Non-pigmented ciliary epithelial cell (primary cell): ENCODE measurements at places on chromosomes 7 and 10.

DNA sequence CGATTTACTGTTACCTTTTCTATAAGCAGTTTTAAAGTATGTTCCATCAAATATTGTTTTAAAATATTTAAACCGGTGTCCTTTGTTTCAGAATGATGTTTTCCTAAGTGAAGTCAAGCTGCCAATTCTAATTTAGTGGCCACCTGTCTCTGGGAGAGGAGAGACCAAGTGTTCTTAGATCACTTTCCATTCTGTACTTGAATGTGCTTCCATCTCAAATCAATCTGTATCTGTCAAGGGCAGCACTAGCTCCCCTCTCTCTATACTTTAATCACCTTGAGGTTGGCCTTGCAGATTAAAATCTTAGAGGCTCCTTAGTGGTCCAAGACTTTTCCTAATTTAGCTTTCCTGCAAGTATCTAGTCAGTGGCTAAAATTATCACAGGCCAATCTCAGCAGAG, 49.6 kb downstream of the LGI1 start:
- no peak for DNase-seq

DNA sequence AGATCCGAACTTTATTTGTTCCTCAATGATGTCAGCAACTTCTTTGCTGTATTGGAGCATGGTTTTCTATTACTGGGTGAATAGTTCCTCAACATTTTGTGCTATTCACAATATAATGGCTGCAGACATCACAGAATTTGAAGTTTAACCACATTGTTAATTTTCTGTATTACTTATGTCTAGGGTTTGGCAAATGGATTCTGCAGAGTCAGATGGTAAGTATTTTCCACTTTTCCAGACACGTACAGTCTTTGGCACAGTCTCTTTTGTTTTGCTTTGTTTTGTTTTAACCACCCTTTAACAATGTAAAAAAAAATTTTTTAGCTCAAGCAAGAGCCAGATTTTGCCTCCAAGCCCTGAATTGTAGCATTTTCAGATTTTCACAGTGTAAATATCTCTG, 36.8 kb upstream of the FOXK1 start:
- no peak for DNase-seq

- no peak for DNase-seq
These were observed 23.6 kb upstream of the ITGB8 start for GRCh38 chr7:20307119-20307518.

- no peak for DNase-seq
These were observed 467.8 kb upstream of the PFKP start for GRCh38 chr10:2599571-2599970.

GRCh38 chr10:29119374-29119773, 169.5 kb upstream of the LYZL1 start:
- no peak for DNase-seq

DNA sequence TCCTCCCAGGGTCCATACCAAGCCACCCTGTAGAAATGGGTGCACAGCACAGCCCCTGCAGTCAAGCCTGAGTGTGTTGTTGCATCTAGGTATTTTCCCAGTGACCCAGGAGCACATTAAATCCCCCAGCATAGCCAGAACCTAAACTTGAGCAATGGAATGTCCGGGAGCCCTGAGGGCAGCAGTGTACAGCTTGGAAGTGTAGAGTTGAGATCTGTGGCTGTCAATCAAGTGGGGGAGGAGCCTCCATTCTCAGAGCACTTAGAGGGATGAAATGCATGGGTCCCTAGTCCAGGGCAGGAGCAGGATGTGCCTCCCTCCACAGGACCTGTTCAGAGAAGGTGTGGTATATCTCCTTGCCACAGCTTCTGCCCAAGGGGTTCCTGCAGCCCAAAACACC, 885.1 kb downstream of the CCSER2 start:
- DNase-seq, result no peak

DNA sequence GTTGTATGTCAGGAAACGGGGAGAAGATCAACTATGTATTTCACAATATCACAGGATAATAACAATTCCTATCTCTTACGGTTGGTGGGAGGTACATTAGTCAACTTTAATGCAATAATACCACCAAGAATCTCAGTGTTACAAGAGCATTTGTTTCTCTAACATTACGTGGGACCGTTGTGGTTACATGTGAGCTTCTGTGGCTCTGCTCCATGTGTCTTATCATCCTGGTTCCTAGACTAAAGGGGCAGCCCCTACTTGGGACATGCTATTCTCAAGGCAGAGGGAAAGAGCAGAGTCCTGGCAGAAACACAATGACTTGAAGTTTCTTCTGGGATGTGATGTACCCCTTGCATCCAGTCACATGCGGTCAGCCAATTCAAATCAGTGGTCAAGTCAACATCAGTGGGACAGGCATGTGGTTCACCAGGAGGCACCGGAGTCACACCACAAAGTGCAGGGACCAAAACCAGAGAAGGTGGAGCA, 2.5 kb upstream of the ZNF22 start:
- no peak for DNase-seq

- no peak for DNase-seq
These were observed 14.1 kb downstream of the PRLHR start for GRCh38 chr10:118581340-118581739.

DNA sequence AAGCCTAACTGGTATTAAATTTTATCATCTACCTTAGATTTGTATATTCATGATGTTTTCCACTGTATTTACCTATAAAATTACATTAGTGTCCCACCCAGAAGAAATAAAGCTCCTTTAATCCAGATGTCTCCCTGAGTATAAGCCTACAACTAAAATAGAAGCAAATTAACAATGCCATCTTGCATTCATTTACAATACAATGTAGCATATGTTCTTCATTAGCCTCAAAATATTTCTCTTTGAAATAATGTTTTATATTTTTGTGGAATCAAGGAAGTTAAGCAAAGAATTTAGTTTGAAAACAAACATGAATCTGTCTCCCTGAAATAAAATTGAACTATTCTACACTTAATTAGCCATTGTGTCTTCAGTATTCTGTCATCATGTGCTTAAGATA, 112.3 kb downstream of the CACNA2D1 start:
- DNase-seq, result no peak

- peak; percentile 34 for DNase-seq
These were observed 5.0 kb downstream of the EPHB6 start for GRCh38 chr7:142859829-142860228.

- no peak for DNase-seq
These were observed 81.8 kb upstream of the ANKRD1 start for GRCh38 chr10:91002656-91003055.

GRCh38 chr10:8360365-8360764, 305.9 kb downstream of the GATA3 start:
- DNase-seq, result no peak

DNA sequence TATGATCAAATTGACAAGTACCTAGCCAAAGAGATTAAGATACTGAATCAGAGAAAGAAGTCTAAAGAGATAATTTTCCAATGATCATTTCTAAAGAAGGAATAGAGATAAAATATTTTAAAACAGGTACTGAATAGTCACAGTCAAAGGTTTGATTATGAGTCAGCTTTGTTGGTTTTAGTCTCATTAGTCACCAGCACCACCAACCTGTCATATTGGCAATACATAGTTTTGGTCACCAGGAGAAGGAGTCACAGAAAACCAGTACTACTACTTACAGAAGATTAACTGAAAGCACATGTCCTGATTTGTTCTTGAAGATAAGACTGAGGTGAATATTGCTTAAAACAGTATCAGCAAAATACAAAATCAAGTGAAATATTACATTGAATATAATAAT, 34.6 kb downstream of the ZEB1 start:
- peak; percentile 46 for DNase-seq

DNA sequence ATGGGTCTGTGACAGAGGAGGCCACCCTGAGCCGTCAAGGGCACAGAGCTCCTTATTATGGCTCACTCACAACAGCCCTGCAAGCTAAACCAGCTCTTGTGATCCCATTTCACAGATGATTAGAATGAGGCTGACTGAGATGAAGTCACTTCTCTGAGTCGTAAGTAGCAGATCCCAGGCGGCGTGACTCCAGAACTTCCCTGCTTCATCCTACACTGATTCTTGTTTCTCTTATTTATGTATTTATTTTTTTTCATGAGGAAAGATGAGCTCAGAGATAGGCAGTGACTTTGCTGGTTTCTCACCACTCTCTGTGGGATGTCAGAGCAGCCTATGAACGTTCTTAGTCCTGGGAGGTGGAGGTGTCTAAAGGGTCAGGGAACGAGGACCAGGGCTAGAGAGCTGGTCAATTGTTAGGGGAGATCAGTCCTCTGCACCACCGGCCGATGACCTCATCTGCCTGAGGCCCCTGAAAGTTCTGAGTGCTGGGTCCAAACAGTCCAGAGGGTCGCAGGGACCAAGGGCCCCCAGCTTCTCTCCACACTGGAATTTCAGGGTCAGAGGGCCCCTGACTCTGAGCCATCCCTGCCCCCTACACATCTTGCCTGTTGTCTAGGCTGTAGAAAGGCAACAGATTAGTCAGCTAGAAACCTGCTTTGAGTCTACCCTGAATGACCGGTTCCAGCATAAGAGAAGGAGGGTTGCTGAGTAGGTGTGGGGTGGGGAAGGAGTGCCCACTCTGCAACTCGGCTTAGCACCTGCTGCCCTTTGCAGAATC, 17.9 kb downstream of the CLRN3 start:
- DNase-seq, result no peak

DNA sequence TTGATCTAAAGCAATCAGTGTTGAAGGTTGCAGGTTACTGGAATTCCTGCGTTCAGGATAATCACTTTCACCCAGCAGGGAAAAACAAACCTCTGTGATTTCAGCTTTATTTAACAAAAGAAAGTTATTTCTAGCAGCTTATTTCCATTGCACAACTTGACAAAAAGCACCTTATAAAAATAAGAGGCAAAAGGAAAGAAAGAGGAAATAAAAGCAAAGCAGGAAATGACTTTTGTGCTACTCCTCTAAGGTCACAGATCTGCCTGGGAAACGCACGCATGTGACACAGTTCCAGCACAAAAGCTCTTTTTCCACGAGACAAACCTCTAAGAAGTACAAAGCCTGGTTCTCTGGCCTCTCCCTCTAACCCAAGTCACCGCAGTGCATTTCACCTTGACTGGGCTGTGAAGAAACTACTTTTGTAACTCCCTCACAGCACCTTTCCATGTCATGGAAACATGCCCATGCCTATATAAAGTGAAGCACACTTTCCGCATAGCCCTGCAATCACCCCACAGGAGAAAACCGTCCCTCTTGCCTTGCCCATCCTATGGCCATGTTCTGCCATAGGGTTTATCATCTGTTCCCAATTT, 870 bp downstream of the ANK3 start:
- DNase-seq, result no peak

DNA sequence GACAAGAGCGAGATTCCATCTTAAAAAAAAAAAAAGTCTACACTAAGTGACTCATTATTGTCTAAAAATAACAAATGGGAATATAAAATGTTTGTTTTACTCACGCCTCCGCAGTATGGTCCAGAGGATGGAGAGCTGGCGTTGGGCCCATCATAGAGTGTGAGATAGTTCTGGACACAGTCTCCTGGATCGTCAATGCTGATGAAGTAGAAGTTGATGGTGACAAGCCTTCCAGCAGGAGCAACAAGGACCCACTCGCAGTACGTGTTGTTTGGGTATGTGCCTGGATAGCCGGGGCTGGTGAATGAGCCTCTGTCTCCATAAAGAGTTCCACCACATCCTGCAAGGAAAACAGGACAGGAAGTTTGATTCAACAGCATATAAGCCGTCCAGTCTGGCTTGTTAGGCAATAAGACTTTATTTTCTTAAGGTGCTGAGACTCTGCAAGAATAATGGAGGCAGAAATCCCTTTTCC, 11.5 kb upstream of the RSU1 start:
- DNase-seq, result peak; percentile 67

DNA sequence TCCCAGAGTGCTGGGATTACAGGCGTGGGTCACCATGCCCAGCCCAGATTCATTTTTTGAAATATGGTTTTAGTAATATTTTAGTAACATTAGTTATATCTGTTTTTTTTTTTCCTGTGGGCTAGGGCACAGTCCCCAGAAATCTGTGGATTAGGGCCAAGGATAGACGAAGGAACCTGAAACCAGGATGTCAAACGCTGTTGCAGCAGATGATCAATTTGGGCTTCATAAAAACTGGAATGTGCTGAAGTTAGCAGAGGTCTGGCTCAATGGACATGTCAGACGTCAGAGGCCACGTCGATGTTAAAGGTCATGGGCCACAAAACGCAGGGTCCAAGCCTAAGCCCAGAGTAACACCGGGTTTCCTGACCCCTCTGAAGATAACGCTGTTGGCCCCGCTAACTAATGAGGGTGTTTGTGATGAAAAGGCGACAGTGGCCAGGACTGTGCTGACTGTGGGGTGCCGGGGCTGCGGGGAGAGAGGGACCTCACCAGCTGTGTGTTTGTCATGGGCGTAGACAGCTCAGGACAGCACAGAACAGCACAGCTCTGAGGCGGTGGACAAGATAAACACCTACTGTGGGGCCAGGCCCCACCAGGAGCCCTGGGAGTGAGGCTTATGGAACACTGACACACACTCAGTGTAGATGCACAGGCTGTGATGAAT, 23.8 kb upstream of the GTPBP4 start:
- no peak for DNase-seq

DNA sequence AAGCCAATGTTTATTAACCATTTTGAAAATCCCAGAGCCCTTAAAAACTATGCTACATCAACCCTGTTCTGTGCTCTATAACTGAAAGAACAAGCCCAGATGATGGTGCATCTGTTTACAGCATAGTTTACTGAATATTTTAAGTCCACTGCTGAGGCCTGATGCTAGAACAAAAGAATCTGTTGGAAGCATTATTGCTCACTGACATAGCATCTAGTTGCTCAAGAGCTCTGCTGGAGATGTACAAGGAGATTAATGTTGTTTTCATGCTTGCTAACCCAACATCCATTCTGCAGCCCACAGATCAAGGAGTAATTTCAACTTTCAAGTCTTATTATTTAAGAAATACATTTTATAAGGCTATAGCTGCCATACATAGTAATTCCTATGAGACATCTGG, 181.3 kb upstream of the FEZF1 start:
- no peak for DNase-seq

- no peak for DNase-seq
These were observed 22.1 kb upstream of the SLC18A3 start for GRCh38 chr10:49587981-49588380.

- no peak for DNase-seq
These were observed 158.8 kb downstream of the HGF start for GRCh38 chr7:81611040-81611439.

DNA sequence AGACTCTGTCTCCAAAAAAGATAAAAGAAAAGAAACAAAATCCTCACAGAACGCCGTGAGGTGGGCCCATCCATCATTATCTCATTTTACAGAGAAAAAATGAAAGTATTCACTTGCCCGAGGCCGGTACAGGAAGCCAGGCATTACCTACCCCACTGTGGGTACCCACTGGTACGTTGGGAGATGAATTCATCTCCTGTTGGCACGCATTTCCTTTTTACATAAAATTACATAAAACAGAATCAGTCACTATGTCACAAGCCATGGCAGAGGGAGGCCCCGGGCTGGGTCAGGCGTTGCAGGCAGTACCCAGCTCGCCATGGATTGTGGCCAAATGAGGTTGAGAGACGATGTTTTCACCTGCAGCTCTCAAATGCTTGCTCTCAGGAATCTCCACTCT, 38.6 kb upstream of the TNRC18 start:
- no peak for DNase-seq

- no peak for DNase-seq
These were observed 44.5 kb downstream of the RBM28 start for GRCh38 chr7:128299109-128299607.
